ENCODE measurements at places on chromosomes 4 and X.
A peak's percentile ranks its signal among the peaks of the same experiment; 100 is the strongest.

- DNase-seq, result no peak
These were observed 100.0 kb downstream of the LARP1B start for GRCh38 chr4:128161138-128161537.

- no peak for DNase-seq
These were observed 52.0 kb downstream of the SEC24D start for GRCh38 chr4:118783887-118784286.

DNA sequence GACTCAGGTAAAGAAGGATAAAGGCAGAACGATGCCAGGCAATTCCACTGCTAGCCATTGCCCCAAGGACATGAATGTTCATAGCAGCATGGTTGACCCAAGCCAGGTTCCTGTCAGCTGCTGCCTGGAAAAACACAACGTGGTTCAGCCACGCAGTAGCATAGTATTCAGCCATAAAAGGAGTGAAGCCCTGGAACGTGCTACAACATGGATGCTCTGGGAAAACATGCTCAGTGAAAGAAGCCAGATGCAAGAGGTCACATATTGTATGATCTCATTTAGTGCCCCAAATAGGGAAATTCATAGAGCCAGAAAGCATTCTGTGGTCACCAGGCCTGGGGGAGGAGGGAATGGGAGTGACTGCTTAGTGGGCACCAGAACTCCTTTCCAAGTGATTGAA, 129.8 kb downstream of the GPR143 start:
- no peak for DNase-seq

- DNase-seq, result no peak
These were observed 2.9 kb upstream of the RBBP7 start for GRCh38 chrX:16873106-16873505.

GRCh38 chr4:153877898-153878297, 89.0 kb upstream of the SFRP2 start:
- no peak for DNase-seq

GRCh38 chrX:141903400-141904155, at the start of gene MAGEC1:
Gene MAGEC1 (plus strand): TSS chrX:141903894. CDS start chrX:141905073, 1,179 bp downstream.
- no peak for DNase-seq

DNA sequence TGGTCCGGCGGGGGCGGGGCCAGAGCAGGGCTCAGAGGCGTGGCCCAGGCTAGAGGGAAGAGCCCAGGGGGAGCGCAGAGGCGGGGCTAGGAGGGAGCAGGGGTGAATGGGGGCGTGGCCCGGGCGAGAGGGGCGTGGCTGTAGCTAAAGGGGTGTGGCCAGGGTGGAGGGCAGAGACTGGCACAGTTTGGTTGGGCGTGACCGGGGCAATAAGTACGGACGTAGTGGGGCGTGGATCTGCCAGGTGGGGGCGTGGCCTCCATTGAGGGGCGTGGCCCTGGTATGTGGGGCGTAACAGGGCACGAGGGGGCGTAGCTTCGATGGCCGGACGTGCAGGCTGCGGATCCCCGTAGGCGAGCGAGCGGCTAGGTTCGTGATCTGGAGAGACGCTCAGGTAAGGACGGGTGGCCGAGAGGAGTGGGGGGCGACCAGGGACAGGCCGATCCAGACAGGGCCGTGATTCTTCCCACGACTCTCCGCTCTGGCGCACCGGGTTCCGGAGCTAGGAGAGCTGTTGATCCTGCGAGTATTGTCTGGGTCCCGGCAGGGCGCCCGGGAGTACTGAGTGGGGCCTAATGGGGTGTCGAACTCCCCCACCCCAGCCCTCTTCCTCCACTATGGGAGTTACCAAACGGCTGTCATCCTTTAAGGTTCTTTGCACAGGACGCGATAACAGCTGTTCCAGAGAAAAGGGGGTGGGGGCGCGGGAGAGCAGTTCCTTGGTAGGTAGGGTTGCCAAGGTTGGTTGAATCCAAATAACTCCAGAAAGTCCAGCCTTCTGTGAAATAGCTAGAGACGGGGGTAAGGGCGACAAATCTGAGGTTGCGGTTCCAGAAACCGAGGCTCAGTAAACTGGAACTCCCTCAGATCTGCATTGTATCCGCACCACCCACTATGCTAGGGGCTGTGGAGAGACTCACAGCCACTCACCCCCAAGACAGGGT, at the start of gene CA5B:
TSS of gene CA5B (plus strand) at position 312 of the 944 bp plus-strand sequence. CDS start 11,754 bp downstream, outside the sequence.
- peak; percentile 87 for DNase-seq

GRCh38 chr4:28351102-28351501, 1490.5 kb downstream of the STIM2 start:
- no peak for DNase-seq

DNA sequence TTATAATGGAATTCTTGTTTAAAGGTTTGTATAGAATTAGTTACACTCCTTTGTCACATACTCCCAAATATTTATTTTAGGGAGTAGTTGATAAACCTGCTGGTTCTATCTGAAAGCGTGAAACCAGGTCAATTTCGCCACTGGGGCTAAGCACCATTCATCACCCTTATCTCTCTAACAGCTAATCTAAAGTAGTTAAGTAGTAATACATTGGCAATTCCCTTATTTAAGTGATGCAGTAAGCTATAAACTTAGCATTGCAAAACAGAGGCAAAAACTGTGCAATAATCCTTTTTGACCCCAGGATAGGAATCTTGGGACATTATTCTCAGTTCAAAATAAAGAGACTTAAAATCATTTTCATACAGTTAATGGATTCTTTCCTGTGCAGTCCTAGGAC, 33.7 kb upstream of the PTPN13 start:
- DNase-seq, result no peak

GRCh38 chr4:80489798-80490197, 154.3 kb downstream of the CFAP299 start:
- DNase-seq, result no peak

DNA sequence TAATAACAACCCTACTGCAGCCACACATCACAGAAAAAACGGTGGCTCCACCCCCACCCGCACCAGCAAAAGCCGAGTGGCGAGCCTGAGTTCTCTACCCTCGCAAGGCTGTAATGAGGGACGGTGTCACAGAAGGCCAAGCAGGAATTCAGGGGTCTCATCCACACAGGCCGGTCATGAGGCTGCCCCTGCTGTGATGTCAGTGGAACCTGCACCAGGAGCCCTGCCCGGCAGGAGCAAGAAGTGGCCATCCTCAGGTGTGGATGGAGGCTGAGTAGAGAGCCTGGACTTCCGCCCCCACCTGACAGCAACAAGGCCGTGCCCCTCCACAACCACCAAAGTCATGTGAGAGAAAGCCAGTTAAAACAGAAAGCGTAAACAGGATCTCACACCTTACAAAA, 20.6 kb downstream of the LYAR start:
- DNase-seq, result no peak

- no peak for DNase-seq
These were observed 2.6 kb upstream of the CNOT6L start for GRCh38 chr4:77821775-77822174.

GRCh38 chr4:104524026-104524425, 29.3 kb upstream of the CXXC4 start:
- no peak for DNase-seq

DNA sequence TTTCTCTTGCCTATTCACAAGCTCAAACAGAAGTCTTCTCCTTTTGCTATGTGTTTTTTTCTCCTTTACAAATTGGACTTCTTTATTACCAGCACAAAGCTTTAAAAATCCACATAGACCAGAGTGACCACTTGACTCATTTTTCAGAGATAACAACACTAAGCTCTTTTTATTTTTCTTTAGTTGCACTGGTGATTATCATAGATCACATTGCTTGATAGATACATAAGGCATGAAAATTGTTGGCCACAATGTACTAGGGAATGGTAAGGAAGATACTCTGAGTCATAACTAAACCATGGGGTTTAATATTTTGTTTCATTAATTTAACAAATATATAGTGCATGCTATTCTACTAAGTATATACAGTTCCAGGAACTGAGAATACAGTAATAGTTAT, 159.0 kb downstream of the GASK1B start:
- DNase-seq, result no peak

GRCh38 chr4:1266881-1267763, 18.2 kb upstream of the CTBP1 start:
- DNase-seq, result no peak

- no peak for DNase-seq
These were observed 82.8 kb upstream of the SLC4A4 start for GRCh38 chr4:71255976-71256375.

DNA sequence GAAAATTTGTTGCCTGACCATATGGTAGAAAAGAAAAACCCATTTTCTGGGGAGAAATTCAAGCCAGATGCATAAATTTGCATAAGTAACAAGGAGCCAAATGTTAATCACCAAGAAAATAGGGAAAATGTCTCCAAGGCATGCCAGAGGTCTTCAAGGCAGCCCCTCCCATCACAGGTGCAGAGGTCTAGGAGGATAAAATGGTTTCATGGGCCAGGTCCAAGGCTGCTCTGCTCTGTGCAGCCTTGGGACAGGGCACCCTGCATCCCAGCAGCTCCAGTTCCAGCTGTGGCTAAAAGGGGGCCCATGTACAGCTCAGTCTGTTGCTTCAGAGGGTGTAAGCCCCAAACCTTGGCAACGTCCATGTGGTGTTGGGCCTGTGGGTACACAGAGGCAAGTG, 200.0 kb downstream of the LARP7 start:
- no peak for DNase-seq

DNA sequence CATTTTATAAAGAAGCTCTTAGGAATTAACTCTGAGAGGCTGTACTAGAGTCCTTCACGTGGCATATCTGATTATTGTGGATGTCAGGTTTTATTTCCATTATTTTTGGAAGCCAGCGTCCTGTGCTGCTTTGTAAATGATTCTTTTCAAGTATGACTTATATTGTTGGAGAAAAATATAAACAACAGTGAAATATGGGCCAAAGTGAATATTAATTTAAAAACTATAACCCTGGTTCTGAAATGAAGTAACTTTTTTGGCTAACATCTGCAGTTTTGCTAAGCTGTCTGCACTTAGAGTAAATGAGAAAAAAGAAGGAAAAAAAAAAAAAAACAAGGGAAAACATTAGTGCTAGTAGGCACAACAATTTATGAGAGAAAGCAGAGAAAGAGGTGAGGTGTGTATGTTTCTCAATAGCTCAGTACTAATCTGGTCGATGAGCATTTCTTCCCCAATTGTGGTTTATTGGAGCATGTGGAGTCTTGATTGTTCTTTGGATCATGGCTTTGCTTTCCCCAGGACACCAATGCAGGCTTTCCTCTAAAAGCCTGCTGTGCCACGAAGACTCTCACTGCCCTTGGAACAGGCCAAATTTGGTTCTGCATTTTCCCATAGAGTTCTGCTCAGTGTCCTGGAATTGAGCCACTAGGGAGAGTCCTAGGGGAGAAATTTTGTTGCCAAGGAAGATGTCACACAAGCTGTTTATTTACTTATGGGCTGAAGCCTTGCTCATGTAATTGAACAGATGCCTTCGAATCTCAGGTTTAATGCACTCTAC, 273.3 kb downstream of the DKK2 start:
- DNase-seq, result no peak

DNA sequence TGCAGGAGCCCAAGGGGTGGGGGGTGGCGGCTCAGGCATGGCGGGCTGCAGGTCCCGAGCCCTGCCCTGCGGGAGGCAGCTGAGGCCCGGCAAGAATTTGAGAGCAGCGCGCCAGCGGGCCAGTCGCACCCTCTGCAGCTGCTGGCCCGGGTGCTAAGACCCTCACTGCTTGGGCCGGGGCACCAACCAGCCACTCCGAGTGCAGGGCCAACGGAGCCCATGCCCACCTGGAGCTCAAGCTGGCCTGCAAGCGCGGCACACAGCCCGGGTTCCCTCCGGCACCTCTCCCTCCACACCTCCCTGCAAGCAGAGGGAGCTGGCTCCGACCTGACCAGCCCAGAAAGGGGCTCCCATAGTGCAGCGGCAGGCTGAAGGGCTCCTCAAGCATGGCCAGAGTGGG, 758.2 kb upstream of the INTU start:
- DNase-seq, result no peak

- DNase-seq, result no peak
These were observed 365.5 kb downstream of the RAB28 start for GRCh38 chr4:13118633-13119032.

GRCh38 chr4:17781300-17782287, at the start of gene FAM184B:
Gene FAM184B (minus strand): TSS chr4:17781621. CDS start chr4:17781299, 322 bp downstream.
- no peak for DNase-seq

- no peak for DNase-seq
These were observed 53.0 kb upstream of the PPP2R3B start for GRCh38 chrX:439719-440118.

DNA sequence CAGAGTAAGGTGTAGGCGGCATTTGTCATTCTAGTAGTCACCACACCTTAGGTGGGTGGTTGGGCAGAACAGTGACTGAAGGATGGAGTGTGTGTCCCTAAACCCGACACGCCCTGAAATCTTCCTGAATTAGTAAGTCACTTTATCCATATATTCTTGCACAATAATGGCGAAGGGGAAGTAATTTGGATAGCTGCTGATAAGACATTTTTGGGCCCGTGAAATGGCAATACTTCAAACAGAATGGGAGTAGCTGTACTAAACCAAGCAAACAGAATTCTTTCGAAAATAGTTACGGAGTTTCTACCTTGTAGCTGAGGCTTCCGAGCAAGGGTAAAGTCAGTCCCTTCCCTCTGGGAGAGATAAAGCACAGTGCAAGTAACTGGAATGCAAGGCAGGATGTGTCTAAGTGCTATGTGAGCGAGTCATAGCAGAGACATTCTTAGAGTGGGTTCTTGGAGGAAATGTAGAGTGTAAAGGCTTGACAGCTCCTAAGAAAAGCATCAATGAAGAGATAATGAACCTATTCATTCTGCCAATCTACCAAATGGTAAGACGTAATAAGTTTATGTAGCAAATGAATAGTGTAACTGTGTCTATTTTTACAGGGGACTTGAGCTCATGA, 72.8 kb downstream of the CLCN5 start:
- DNase-seq, result no peak

DNA sequence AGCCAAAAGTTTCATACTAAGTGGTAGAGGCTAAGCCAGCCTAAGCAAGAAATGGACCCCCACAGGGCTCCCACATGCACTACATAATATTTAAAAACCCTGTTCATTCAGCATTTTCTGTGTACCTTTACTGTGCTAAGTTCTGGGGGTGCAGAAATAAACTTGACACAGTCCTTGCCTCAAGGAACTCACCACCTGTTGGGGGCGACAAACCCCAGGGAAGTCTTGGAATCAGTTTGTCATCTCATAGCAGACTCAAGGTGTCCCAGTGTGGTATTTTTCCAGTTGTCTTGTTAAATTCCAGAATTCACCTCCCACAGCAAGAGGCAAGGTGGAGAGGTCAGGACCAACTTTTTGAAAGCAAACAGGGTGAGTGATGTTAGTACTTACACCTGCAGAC, 43.1 kb downstream of the ATG4A start:
- DNase-seq, result no peak

DNA sequence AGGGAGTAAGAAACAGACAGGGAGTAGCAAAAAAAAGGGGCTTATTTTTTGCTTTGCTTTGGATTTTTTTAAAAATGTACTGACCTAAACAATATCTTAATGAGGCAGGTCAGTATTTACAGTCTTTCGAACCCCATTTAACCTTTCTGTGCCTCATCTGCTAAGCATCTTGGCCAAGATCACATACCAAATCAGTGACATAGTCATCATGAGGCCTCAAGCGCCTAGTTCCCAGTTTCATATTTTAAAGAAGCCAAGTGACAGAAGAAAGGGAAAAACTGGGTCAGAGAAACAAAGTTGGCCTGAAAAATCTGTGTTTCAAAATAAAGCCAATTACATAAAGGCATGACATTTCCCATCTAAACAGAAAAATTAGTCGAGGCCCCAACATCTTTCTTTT, 94.6 kb upstream of the WDR44 start:
- no peak for DNase-seq

GRCh38 chr4:139416073-139416673, 37.7 kb upstream of the RAB33B start:
- DNase-seq, result peak; percentile 16

- DNase-seq, result no peak
These were observed 2.9 kb upstream of the SPARCL1 start for GRCh38 chr4:87532109-87532508.

All from GM13977 (cell line).